ENCODE measurements at places on chromosomes 13 and 19.
A peak's percentile ranks its signal among the peaks of the same experiment; 100 is the strongest.

- no peak for DNase-seq
Measured at GRCh38 chr19:31283701-31284100, 65.5 kb downstream of the TSHZ3 start.

- no peak for DNase-seq
Measured at GRCh38 chr13:96795670-96796069, 198.6 kb downstream of the OXGR1 start.

- no peak for DNase-seq
Measured at GRCh38 chr13:110211735-110212134, 95.2 kb downstream of the COL4A1 start.

DNA sequence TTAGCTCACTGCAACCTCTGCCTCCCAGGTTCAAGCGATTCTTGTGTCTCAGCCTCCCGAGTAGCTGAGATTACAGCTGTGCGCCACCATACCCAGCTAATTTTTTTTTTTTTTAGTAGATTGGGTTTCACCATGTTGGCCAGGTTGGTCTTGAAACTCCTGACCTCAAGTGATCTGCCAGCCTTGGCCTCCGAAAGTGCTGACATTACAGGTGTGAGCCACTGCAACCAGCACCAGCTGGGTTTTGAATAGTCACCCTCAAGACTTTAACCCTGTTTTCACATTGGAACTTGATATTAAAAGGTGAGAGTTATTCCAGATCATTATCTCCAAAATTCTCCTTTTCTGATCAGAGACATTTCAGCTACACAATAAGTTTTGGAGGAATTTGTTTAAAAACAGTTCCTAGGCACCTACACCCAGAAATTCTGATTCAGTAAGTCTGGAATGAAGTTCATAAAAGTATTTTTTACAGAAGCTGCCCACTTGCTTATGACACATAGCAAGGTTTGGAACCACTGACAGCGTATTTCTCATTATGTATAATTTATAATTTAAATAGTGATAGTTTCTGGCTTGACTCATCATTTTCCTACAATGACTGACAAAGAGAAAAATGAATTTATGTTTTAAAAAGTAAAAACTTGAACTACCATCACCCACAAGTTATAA is 417.3 kb downstream of the DIAPH3 start:
- no peak for DNase-seq

GRCh38 chr13:45503658-45504057 is 38.9 kb downstream of the COG3 start:
- DNase-seq: no peak

DNA sequence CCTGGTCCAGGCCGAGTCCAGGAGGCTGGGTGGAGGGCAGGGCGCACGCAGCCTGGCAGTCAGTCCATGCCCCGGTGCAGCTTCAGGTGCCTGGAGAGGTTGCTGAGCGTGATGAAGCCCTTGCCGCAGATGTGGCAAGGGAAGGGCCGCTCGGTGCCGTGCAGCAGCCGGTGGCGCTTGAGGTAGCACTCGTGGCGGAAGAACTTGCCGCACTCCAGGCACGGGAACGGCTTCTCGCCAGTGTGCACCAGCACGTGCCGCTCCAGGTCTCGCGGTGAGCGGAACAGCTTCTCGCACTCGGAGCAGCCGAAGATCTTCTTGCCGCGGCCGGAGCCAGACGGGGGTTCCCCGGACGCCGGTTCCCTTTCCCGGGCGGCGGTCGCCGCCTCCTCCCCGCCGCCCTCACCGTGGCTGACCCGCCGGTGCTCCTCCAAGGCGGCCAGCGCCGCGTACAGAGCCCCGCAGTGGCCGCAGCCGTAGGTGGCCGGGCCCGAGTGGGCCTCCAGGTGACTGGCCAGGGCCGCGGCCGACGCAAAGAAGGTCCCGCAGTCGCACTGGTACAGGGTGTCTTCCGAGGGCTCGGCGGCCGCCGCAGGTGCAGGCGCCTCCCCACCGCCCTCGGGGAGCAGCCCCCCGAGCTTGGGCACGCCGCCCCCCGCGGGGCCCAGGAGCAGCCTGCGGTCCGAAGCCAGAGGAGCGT is 6.8 kb downstream of the FIZ1 start:
- DNase-seq: no peak

- no peak for DNase-seq
Measured at GRCh38 chr13:94305934-94306333, 173.5 kb downstream of the DCT start.

GRCh38 chr19:16428372-16429036 is 43.3 kb downstream of the EPS15L1 start:
- no peak for DNase-seq

- peak; percentile 90 for DNase-seq
Measured at GRCh38 chr19:17496337-17496997, 15.0 kb upstream of the PGLS start.

DNA sequence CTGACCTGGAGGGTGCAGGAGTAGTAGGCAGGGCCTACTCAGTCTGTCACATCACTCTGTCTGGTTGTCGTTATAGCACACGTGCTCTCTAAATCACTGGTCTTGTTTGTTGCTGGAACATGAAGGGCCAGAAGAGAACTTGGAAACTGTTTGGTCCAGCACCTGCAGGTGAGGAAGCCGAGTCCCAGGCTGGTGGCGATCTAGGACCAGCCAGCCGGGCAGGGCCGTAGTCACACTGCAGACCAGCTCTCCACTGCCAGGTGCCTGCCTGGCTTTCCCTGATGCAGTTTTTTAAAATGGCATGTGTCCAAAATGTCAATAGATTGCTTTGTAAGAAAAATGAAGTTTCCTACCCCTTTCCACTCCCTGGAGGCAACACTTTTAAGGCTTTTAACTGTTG is 53.7 kb downstream of the GGACT start:
- DNase-seq: no peak

- peak; percentile 60 for DNase-seq
Measured at GRCh38 chr19:10104665-10105508, 1.3 kb upstream of the PPAN start.

GRCh38 chr13:43520351-43520750 is 266.4 kb downstream of the ENOX1 start:
- DNase-seq: no peak

GRCh38 chr13:24670174-24670573 is 10.0 kb upstream of the ATP12A start:
- no peak for DNase-seq

DNA sequence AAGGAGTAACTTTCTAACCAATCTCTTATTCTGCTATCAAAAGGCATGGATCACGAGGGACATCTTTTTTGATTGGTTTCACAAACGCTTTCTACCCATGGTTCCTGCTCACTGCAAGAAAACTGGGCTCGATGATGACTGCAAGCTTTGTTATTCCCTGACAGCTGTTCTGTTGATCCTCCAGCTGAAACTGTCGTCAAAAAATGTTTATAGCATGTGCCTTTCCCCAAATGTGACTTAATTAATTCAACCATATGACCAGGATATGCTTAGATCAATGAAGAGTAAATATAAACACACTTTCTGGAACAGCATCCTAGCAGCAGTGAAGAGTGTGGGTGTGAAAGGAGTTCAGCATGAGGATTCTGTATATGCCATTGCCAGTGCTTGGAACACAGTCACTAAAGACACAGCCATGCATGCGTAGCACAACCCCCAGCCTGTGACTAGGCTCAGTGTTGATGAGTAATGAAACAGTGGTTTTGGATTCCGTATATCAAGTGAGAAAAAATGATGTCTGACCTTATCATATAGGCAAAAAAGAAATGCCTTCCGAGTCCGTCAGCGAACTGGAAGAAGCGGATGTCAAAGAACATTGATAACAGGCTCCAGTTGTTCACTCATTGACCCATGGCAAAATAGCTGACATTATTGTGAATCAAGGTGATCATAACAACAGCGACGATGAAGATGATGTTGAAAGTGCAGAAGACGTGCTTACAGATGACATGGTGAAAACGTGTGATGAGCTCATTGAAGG is 347.4 kb downstream of the FGF9 start:
- DNase-seq: no peak

DNA sequence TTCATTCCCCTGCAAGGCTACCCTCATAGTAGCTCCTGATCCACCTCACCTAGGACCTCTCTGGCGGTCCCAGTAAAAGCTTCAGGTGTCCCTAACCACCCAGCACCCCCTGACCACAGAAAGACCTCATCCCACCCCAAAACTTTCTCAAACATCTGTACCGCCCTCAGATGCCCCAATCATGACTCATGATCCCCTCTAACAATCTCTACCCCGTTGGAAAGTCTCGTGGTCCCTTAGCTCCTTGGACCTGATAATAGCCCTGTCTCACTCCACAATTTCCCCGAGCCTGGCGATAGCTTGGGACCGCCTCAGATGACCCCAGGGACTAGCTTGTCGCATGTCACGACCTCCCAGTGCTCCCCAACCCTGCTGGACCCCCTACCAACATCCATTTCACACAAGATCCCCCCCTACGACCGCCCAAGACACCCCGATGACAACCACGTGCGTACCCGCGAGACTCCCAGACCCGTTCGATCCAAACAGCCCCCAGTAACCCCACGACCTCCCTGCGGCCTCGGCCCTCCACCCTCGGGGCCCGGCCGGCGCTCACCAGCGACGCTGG is 450 bp downstream of the NDUFA11 start:
- peak; percentile 51 for DNase-seq

GRCh38 chr13:97849305-97849704 is 104.2 kb upstream of the IPO5 start:
- no peak for DNase-seq

DNA sequence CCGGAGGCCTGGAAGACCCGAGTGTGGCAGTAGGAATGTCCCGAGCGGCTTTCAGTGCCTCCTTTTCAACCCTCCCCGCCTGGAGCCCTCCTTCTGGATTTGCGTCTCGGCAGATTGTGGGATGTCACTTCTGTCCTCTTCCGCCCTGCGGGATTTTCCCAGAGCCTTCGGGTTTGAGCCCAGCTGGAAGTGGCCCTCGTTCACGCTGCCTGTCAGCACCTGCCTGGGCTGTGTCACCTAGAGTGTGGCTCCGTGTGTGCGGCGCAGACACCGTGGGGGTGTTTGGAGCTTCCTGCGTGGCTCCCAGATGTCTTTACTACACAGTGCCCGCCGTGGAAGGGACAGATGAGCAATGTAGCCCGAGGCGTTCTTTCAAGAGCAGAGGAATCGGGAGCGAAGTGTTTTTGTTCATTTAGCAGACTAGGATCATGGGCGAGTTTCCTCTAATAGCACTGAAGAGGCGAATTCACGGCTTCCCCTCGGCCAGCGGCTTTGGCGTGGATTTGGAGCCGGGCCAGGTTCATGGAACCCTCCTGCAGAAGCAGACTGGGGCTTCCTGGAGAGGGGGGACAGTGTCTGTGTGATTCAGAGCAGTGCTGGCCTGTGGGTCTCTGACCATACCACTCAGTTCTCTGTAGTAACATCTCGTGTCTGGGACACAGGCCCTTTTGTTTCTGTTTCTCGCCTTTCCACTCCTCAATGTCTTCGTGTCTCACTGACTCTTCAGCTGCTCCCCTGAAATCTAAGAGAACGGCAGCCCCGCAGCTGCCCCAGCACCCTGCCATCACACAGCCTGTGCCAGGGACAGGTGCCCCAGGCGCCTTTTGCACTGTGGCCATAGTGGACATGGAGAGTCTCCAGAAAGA is 68.0 kb downstream of the KDM4B start:
- no peak for DNase-seq

GRCh38 chr13:70616847-70617246 is 508.6 kb upstream of the KLHL1 start:
- DNase-seq: no peak

DNA sequence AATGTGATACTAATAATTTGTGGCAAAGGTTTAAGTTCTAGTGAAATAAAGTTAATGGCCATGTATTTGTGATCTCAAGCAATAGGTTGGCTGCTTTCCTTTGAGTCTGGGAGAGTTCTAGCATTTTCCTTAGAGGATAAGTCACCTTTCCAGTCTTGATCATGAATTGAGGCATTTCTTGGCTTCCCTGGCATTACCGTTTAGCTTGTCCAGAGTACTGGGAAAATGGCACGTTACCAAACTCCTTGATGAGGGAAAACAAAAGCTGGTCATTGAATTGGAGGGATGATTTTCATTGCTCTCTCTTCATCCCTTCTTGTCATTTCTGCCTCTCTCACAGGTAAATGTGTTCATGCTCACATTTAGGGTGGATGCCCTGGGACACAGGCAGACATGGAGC is 34.0 kb upstream of the SPRY2 start:
- no peak for DNase-seq

DNA sequence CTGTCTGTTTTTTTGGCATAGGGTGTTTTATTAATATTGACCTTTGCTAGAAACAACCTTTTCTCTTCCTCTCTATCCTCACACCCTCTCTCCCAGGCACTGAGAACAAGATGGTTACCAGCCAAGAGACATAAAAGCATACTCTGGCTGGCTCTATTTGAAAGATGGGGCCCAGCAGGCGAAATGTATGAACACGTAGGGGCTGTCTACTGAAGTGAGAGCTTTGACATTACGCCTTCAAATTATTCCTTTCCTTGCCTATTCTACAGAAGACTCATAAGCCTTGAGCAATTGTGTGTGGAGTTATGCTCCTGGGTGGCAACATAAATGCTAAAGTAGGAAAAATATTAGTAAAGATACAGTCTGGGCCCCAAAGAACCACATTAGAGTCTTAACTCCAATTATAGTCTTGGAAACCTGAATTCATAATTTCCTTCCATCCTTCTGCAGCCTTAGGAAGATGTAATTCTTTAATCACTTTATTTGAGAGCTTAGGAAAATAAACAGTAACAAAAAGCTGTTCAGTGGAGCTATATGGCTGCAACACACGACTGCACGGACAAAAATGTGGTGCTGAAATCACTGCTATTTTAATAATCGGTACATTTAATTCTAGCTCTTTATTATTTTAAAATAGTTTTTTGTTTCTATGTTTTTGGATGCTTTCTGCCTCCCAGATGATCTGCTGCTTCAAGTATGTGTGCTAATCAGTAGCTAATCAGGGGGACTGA is 122.3 kb upstream of the RNF113B start:
- no peak for DNase-seq

DNA sequence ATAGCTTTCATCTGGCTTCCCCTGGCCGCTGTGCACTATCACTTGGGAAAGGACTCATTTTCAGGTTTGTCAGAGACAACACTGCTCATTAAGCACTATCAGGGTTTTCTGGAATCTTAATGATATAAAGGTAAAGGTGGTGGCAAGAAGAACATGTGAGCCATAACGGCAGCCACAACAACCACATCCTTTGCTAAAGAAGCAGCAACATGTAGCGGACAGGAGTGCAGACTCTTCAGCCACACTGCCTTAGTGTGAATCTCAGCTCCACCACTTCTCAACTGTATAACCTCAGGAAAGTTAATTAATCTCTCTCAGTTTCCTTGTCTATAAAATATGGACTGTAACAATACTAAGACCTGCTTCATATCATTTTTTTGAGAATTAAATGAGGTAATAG is 24.1 kb upstream of the MIR17HG start:
- no peak for DNase-seq

DNA sequence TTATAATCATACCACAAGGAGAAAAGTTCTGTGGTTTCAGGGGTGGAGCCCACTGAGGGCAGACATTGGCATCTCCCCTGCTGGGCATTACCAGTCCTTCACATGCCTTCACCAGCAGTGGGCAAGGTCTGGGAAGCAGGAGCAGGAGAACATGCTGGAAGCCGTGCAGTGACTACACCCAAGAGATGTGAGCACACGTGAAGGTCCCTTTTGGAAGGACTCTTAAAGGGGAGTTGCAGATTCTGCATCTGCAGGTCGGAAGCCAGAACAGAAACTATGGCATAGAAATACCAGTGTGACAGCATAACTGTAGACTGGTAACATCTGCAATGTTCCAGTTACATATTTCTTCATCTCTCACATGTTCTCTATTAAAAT is 26.9 kb upstream of the KL start:
- DNase-seq: no peak

- peak; percentile 17 for DNase-seq
Measured at GRCh38 chr13:21625366-21625765, 21.4 kb upstream of the MICU2 start.

Measured in suppressor macrophage treated with lipopolysaccharide for 1 hour (primary cell).